Type B pancreatic cell (in vitro differentiated cells): ENCODE measurements at places on chromosomes 11 and 22. TPM values are rescaled to one million over a fixed set of nuclear protein-coding genes. Genes with fewer than 3 reads are reported as not detected.

GRCh38 chr22:16963189-16963945, 44.7 kb downstream of the GAB4 start:
- DNase-seq = peak; percentile 62

CCDC88B gene
- total RNA-seq = 2.8 and 3.1 TPM in 2 replicates

- DNase-seq = no peak
These were observed 499.6 kb upstream of the B3GAT1 start for GRCh38 chr11:134911514-134912180.

TYR gene
- 6.2 TPM in 1 of 2 replicates, not detected in the other for total RNA-seq

UBQLNL gene
- 0.19 and 0.39 TPM in 2 replicates for total RNA-seq

GRCh38 chr11:19071255-19071654, 10.7 kb upstream of the MRGPRX2 start:
- no peak for DNase-seq

NRGN gene
- total RNA-seq = 3.6 and 17.3 TPM in 2 replicates

MYOD1 gene
- 3.6 TPM in 1 of 2 replicates, not detected in the other for total RNA-seq

DNA sequence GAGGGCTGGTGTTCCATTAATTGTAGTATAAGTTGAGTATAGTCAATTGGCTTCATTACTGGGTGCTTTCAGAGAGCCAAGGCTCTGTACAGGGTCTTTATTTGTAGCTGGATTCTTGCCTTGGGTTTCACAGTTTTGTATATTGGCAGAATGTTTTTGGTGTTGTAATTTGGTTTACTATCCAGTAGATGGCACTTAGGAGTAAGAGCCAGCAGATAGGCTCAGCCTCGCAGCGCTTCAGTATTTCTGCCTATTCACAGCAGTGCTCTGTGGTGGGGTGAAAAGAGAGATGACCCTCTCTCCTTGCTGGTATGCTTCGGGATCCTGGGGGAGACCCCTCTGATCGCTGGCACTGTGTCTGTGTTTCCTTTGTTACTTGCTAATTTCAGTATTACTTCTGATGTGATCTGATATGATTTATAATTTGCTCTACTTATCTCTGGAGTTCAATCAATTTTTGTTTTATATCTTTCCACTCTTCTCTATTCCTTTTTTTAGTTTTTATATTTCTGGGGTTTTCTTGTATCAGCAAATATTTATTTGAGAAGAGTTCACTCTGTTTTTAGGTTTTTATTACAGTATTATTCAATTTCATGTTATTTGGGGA, 52.2 kb downstream of the ANO5 start:
- no peak for DNase-seq

DNA sequence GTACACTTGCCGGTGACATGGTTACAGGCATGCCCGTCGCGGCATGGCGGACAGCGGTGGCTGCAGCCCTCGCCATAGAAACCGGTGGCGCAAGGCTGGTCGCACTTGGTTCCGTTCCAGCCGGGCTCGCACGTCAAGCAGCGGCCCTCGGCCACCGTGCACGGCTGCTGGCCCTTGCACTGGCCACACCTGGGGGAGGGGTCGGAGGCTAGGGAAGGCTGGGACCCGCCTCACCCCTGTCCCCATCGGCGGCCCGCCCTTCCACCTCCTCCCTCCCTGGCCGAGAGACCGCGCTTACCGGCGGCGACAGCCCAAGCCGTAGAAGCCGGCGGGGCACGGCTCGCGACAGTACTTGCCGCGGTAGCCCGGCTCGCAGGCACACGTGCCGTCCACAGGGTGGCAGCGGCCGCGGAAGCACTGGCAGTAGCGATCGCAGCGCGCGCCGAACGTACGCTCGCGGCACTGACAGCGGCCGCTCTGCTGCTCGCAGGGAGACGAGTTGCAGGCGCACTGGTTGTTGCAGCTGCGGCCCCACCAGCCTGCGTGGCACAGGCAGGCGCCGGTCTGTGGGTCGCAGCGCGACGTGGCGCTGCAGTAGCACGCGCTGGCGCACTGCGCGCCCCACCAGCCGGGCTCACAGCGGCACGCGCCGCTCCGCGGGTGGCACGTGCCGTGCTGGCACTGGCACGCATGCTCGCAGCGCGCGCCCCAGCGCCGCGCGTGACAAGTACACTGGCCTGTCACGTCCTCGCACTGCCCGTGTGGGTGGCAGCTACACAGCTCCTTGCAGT, 6.7 kb downstream of the SCARF2 start:
- DNase-seq = no peak

CEND1 gene
- total RNA-seq = 0.17 and 0.89 TPM in 2 replicates

- DNase-seq = no peak
These were observed 408.7 kb downstream of the LRRC4C start for GRCh38 chr11:41050791-41051190.

PHLDB1 gene
- 21.2 and 63.1 TPM in 2 replicates for total RNA-seq

DNA sequence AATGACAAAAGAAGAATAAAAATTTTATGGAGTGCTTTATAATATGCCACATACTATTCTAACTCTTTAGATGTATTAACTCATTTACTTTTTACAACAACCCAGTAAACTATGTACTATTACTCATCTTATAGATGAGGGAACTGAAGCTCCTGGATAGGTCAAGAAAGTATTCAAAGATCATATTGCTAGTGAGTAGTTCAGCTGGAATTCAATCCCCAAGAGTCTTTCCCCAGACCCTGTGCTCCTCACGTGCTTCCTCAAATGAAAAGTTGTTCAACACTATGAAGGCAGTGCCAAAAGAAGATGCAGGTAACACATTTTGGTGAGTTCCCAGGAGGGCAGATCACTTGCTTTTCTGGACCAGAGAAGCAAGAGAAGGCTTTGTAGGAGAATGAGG, 46.8 kb downstream of the BTG4 start:
- DNase-seq = no peak

GRCh38 chr22:33272180-33272579, 214.0 kb upstream of the SYN3 start:
- DNase-seq = no peak

GRCh38 chr11:10072142-10072541, 221.9 kb downstream of the SBF2 start:
- no peak for DNase-seq

SDHAF2 gene
- total RNA-seq = 41.7 and 49.8 TPM in 2 replicates

SMIM35 gene
- 0.17 TPM in 1 of 2 replicates, not detected in the other for total RNA-seq

KDM4D gene
- total RNA-seq = 0.83 and 2.4 TPM in 2 replicates

DNA sequence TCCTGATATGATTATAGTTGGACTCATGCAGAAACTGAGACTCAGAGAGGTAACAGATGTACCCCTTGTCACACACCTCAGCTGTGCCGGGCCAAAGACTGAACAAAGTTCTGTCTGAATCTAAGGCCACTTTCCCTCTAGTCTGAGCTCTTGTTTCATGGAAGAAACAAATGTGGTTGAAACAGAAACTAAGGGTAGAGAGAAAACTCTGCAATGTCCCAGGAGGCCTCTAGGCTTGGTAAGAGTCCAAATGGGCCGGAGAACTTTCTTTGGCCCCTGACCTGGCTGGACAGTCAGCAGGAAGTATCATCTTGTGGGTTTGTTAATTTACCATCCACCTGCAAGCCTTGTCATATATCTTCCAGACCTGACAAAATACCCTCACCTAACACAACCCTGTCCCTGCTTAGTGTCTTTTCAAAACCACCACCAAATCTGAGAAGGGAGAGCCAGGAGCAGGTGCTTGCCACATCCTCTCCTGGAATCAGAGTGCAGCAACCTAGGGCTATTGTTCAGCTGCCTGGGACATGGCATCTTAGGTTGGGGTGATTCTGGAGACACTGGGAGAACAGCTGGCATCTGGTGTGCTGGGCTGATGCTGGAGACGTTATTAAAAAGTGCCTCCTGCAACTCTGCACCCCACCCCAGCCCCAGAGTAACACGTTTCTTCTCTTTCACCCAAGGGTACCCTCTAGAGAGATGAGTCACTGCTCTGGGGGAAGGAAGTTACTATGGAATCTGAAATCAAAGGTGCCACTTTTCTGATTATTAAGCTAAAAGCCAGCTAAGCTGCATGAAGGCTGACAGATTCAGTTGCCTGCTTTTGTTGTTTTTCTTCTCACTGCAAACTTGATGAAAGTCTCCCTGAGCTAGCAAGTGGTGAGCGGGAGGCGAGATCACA, 126.3 kb upstream of the TIMP3 start:
- no peak for DNase-seq

DNA sequence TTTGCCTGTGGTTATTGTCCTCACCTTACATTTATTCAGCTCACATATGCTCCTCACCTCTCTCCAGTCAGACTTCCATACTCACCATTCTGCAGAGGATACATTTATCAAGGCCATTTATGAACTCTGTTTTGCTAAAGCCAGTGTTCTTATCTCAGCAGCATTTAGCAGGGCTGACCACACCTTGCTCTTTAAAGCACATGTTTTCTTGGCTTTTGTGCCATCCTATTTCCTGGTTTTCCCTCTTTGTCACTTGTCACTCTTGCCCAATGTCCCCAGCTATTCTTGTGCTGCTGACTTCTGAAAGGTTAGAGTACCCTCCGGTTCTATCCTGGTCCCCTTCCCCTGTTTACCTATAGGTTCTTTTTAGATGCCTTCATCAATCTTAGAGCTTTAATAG, 446.6 kb downstream of the NELL1 start:
- no peak for DNase-seq

- DNase-seq = no peak
These were observed 15.9 kb upstream of the P2RY2 start for GRCh38 chr11:73201888-73202780.

- DNase-seq = peak; percentile 58
These were observed 14.0 kb upstream of the TUB start for GRCh38 chr11:8066911-8067455.

- no peak for DNase-seq
These were observed 22.6 kb downstream of the BUD13 start for GRCh38 chr11:116750070-116750718.

DNA sequence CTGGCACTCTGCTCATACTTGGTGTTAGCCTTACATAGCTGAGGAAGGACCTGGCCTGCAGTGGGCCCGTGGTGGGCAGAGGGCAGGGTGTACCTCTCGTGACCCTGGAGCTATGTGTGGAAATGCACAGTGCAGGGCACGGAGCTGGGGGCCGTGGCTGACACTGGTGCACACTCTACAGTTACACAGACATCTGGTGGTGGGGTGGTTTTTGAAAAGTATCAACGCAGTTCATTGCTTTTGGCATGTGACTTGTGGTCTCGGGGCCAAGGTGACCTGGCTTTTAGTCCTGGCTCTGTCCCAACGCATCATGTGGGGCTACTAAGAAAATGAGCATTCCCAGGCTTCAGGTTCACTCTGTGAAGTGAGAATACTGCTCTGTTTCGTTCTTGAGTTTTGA, 553.6 kb downstream of the NTM start:
- DNase-seq = no peak

DCHS1 gene
- 3.9 and 54.9 TPM in 2 replicates for total RNA-seq

- no peak for DNase-seq
These were observed 406.7 kb downstream of the MN1 start for GRCh38 chr22:27394806-27395404.

- no peak for DNase-seq
These were observed 37.6 kb upstream of the TMEM135 start for GRCh38 chr11:86999859-87000753.

ANO3 gene
- 0.29 and 1.0 TPM in 2 replicates for total RNA-seq

GRCh38 chr11:118998388-118998717, 415 bp downstream of the CENATAC start:
- no peak for DNase-seq

DNA sequence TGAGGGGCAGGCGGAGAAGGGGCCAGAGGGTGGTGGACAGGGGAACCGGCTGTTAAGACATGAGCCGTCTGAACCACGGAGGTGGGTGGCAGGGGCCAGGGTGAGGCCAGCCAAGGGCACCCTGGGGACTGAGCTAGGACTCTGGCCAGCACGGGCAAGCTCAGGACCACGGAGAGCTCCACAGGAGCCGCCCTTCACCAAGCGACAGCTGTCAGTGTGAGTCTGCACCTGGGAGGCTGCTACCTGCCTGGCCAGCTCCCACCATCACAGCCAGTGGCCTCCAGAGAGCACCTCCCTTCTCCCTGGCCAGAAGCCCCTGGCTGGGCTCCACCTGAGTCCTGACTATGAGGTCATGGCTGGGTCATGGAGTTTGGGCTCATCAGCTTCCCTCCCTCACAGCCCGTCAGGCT, 21.6 kb downstream of the MGAT3 start:
- DNase-seq = no peak

DNA sequence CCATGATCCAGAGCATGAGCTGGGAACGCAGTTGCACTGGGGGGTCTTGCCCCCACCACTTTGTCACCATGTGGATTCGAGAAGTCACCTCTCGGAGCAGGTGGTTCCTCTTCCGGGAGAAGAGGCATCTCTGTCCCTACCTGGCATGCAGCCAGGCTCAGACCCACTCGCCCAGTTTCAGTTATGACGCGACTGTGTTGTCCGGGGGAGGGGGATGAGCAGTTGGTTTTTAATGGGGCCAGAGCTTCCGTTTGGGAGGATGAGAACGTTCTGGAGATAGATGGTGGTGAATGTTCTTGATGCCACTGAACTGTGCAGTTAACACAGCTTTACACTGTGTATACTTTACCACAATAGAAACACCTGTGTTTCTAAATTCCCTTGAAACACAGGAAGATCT, 41.5 kb downstream of the DHCR7 start:
- no peak for DNase-seq

FZD4 gene
- total RNA-seq = 6.4 and 11.9 TPM in 2 replicates

DNA sequence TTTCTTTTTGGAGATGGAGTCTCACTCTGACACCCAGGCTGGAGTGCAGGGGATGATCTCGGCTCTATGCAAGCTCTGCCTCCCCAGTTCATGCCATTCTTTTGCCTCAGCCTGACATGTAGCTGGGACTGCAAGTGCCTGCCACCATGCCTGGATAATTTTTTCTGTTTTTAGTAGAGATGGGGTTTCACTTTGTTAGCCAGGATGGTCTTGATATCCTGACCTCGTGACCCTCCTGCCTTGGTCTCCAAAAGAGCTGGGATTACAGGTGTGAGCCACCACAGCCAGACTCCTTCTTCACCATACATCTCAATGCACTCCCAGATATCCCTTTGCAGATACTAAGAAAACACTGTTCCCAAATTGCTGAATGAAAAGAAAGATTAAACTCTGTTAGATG, 224.3 kb downstream of the OR4A5 start:
- no peak for DNase-seq

- no peak for DNase-seq
These were observed 83.2 kb downstream of the ST3GAL4 start for GRCh38 chr11:126438691-126439090.

- no peak for DNase-seq
These were observed 988 bp upstream of the FLI1 start for GRCh38 chr11:128692753-128693415.
